ENCODE measurements at places on chromosomes 5 and 9.

DNA sequence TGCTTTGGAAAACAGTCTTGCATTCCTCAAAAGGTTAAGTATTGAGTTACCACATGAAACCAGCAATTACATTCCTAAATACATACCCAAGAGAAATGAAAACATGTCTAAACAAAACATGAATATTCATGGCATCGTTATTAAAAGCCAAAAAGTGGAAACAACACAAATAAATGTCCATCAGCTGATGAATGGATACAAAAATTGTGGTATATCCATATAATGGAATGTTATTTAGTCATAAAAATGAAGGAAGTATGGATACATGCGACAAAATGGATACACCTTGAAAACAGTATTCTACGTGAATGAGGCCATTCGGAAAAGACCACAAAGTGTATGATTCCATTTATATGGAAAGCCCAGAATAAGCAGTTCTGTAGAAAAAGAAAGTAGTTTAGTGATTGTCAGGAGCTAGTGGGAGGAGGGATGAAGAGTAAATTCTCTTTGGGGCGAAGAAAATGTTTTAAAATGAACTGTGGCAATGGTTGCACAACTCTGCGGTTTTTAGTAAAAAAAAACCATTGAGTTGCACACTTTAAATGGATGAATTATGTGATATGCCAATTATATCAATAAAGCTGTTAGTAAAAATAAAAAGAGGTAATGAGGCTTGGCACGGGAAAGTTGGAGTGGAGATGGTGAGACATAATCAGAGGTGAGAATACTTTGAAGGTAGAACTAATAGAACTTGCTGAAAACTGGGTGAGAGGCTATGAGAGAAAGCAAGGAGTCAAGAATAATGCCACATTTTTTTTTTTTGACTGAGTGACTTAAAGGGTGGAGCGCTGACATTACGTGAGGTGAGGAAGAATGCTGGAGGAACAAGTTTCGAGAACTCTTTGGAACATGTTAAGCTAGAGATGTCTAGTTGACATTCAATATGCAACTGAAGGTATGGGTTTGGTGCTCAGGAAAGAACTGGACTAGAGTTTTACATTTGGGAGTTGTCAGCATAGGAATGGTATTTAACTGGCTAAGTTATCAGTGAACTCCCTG is 194.9 kb upstream of the ZNF608 start:
- no peak for DNase-seq

GRCh38 chr5:5419291-5420210 is 2.9 kb upstream of the ICE1 start:
- DNase-seq: peak; percentile 93

- no peak for DNase-seq
These were observed 616.3 kb downstream of the EBF1 start for GRCh38 chr5:158483281-158483860.

DNA sequence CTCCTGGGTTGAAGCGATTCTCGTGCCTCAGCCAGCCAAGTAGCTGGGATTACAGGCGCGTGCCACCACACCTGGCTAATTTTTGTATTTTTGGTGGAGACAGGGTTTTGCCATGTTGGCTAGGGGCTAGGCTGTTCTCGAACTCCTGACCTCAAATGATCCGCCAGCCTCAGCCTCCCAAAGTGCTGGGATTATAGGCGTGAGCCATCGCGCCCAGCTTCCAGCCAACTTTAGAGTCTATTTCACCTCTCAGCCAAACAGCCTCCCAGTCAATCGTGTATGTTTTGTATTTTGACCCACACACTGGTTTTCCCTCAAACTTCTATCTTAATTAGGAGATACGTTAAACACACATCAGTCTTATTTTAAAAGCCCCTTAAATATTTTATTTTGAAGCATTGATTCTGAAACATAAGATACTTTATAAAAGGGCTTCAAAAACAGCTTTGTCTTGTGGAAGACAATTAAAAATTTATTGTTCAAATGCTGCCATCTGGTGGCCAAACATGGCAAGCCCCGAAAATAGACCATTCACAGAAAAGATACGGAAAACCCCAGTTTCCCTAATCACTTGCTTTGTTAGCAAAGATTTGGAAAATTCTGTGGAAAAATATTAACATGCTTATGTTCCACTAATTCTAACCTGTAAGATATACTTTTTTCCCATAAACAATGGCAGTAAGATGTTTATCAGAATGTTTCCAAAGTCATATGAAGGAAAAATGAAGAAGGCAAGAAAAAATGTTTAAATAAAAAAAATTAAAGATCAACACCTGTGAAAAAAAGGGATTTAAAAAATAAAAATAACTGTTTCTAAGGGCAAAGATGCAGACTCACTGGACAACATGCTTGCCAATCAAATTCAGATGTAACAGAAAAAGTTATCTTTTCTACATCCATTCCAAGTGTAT is 33.1 kb downstream of the APTX start:
- DNase-seq: peak; percentile 45

DNA sequence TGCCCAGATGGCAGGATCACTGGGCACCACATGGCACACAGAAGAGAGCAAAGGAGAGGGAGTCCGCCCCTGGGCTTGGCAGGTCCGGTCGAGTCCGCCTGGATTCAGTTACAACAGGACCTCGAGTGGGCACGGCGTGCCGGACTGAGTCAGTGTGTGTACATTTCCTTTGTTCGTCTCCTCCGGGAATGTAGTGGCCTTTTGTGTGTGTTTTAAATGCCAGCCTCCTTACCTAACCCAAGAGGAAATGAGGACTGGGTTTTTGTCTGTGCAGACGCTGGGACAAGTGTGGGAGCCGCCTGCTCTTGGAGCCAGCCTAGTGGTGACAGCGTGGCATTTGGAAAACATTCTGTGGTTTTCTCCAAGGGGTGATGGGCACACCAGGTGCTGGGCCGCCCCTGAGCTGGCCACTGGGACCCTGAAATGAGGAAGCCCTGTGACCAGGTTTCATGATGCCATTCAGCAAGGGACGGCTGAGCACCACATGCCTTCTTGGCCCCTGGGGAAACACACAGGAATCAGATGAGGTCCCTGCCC is 9.6 kb downstream of the NEK6 start:
- DNase-seq: peak; percentile 73

All from iris pigment epithelial cell (primary cell).